ENCODE measurements at places on chromosomes 16 and 17.

DNA sequence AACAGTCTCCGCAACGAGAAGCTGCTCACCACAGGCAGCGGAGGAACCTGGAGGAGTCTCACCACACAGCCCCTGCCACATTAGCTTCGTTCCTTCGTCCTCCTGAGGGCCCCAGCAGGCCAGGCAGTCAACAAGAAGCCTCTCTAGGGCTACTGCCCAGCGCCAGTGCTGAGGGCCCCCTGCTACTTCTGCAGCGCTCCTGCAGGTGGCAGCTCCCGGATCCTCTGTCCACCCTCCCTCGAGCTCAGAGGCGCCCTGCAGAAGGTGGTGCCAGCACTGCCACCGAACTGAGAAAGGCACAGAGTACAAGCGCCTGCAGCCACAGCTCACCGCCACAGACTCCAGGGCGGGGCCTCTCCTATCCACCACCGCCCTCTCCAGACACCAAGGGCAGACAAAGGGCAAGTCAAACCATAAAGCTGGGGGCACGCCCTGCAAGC lies 27.3 kb downstream of the KDM8 start:
- no peak for DNase-seq

DNA sequence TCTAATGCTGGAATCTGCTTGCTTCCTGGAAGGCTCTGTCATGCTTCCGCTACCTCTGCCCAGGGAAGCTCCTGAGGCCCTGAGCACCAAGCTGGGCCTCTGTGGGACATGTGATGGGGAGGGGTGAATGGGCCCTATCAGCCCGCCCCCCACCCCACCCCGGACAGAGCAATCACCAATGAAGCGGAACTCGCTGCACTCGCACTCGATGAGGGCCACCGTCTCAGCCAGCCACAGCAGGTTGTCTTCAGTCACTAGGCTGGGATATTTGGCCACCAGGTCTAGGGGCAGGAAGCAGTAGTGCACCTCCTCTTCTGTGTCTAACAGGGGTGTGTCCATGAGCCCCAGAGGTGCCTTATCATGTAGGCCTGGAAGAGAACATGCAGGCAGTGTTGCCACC lies 23.6 kb downstream of the KCTD19 start:
- DNase-seq: no peak

DNA sequence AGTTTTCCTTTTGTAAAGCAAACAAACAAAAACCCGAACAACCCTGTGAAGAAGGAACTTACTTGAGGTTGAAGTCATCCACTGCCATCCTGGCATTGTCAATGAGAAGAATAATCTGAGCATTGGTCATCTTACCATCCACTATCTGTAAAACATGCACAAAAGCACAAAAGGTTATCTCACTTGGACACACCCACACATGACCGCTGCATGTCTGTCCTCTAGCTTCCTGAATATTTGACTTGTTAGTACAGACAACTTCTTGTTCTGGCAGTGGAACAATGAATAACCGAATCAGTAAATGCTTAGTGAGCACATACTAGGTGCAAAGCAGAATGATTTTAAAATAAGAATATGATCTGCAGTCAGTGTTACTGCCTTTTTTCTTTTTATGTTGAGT lies 6.1 kb downstream of the KRT23 start:
- DNase-seq: no peak

DNA sequence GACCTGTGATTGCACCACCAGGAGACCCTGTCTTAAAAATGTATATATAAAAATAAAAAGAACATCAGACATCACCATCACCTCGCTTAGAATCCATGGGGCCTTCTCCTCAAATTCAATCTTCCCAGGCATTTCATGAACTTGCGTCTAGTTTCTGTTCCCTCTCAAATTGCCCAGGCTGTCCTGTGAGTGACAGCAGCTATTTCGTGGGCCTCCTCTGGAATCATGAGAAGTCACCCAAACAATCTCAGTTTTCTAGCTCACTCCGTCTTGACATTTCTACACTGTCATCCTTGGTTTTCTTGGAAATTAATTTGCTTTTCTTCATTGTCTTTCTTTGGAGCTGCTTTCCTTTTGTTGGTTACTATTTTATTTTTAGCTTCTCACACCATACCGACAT lies 7.3 kb downstream of the SLC52A1 start:
- no peak for DNase-seq

DNA sequence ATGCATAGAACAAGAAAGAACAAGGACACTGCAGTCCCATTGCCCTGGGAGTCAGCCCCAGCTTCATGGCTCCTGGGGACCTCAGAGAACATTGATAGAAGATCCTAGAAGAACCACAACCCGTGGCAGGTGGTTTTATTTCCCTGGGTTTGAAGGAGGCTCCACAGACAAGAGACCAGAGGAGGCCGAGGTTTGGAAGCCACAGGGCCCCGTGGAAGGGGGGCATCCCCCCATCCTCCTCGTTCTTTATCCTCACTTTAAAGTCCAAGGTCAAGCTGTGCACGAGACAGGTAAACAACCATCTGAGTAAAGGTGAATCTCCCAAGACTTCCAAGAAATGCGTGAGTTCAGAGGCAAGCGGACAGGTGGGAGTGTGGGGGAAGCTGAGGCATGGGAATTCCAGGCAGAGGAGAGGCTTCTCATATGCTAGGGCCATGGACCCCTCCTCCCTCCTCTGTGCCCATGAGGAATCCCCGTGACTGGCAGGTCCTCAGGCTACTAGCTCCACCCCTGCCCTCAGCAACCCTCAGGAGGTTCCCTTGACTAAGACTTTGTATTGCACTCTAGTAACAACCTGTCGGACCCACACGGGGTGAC lies 849 bp upstream of the SULT1A1 start:
- DNase-seq: no peak

- DNase-seq: no peak
Observed at GRCh38 chr16:1993731-1994131, 4.0 kb downstream of the SYNGR3 start.

GRCh38 chr16:85541181-85541580 lies 71.9 kb upstream of the GSE1 start:
- DNase-seq: no peak

DNA sequence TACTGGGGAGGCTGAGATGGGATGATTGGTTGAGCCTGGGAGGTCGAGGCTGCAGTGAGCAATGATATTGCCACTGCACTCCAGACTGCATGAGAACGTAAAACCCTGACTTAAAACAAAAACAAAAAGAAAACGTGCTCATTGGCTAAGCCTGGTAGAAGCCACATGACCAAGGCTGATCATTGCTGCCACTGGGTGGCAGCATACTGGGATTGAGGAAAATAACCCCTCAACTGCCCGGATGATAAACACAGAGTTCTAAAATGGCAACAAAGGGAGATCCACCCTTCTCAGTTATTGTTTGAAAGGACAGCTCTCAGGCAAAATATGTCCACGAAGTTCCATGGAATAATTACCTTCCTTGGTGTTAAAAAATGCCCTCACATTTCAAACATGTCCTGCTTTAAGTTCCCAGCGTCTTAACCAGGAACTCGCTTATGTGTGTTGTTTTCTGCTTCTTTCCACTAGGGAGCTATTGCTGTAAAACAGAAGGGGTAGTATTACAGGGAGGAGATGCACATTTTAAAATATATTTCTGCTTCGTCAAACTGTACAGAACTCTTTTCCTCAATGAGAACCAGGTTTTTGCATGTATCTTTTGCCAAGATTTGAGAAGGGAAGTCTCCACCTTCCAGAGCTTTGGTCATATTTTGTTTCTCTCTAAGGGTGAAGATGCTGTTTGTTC lies 675.3 kb downstream of the MAF start:
- no peak for DNase-seq

DNA sequence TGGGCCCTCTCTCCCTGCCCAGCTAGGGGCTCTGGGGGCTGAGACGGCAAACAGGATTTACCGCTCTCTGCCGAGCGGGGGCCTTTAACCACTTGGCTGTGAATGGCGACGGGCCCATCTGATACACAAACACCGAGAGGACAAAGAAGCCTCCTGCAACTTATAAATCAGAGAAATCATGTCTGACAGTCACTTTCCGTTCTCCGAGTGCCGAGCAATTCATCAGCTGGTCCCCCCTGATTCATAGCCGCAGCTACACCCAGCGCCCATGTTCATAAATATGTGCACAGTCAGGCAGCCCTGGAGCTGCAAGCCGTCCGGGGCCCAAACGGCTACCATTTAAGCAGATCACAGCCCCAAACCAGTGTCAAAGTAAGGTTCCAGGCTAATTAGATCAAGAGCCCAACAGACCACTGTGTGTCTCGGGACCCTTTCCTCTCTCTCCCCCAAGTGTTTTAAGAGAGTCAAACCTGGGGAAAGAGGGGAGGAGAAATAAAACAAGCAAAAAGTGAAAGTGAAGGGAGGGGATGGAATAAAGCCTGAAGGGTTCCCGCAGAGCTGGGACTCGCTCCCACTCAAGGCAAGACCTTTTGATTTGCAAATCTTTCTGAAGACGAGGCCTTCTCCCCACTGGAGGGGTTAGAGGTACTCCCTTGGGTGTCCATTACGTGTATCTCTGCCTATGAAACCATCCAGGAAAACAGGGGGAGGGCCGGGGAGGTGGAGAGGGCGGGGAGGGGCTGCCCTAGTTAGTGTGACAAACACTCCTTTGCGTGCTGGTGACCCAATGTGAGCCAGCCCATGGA lies 154.7 kb downstream of the C16orf78 start:
- no peak for DNase-seq

- no peak for DNase-seq
Observed at GRCh38 chr16:53457670-53458069, 23.4 kb downstream of the RBL2 start.

DNA sequence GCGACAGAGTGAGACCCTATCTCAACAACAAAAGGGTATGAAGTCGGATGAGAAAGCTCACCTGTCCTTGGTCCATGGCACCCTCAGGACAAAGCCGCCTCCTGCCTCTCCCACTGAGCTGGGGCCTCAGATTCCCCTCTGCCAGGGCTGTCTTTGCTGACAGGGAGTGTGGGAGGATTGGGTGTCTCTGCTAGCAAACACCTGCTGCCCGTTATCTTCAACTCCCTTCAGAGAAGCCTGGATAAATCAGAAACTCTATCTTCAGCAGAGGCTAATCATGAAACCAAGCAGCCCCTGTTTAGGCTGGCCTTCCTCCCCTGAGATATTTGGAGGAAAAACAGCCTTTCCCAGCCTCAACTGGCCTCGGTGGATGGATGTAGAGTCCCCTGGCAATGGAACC lies 36.3 kb upstream of the CDH1 start:
- no peak for DNase-seq

DNA sequence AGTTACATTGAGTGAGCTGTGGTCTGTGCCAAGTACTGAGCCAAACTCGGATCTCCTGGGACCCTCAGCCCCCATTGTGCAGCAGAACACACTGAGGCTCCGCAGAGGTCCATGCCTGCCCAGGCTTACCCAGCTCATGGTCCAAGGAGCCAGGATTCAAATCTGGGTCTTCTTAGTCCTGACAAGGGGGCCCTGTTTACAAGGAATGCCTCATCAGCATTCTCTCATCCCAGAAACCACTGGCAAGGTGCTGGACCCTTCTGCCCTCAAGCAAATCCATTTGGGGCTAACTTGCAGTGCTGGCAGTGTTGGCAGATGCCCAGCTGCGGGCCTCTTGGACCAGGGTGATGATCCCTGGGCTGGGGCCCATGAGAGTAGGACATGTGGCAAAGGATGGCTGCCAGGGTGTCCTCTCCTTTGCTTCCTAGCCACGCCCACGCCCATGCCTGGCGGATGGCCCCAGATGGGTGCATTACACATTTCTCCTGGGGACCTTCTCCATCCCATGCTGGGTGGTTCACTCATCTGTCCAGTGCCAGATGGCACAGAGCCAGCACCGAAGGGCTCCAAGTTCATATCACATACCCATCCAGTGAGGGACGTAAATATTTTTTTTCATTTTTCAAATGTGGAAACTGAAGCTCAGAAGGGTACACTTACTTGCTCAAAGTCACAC lies 117.7 kb downstream of the CMIP start:
- no peak for DNase-seq

DNA sequence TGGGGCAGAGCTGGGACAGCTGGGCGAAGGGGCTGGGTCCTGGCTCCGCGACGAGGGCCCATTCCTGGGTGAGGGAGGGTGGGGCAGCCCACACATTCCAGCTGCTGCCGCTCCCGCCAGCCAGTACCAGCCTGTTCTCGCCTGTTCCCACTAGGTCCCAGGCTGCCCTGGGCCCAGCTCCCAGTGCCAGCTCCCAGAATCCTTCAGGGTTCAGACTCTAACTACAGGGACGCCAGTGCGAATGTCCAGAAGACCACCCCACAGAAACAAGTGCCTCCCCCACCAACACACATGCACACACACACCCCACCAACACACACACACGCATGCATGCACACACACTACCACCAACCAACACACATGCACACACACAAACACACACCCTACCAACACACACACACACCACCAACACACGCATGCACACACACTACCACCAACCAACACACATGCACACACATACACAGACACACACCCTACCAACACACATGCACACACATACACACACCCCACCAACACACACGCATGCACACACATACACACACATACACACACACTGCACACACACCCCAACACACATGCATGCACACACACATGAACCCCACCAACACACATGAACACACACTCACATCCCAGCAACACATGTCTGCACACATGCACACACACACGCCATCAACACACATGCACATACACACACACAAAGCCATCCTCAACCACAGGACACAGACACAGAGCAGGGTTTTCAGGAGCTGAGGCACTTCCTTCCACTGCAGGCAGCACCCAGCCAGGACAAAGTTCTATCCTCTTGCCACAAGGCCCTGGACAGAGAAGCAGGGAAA lies 27.5 kb upstream of the KRT17 start:
- no peak for DNase-seq

DNA sequence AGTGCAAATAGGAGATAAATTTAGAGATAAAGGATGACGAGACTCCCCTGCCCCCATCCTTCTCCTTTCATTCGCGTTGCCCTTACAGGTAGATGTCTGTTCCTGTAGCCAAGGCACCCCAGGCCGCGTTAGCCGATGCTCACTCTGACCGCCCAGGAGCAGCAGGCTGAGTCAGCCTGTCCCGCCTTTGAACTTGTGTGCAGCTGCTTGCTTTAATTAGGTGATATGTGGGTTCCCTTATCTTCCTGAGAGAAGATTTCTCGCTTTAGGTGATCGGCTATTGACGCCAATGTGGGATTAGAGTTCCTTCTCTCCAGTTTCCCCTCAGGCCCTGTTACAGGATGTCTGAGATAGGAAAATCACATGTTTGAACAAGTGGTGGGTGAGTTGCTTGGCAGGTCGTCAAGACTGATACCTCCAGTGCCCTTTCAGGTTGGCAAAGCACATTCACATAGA lies 119.5 kb downstream of the MSI2 start:
- DNase-seq: no peak

DNA sequence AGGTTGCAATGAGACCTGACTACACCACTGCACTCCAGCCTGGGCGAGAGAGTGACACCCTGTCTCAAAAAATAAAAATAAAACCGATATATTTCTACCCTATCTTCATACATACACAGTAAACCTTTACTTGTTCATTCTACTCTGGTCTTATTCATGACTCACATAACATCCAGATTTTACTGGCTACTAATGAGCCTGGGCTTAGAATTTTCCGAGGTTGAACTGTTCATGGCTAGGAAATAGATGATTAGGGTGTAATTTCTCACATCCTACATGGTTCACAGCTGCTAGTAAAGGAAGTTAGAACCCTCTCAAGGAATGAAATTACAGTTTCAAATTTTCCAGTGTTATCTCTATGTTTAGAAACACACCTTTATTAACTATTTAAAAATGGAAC lies 14.7 kb downstream of the GSPT1 start:
- DNase-seq: no peak

GRCh38 chr16:19389246-19389645 lies 28.4 kb upstream of the TMC5 start:
- no peak for DNase-seq

Measured in cortex of kidney (tissue), 1 donor.